ENCODE measurements at places on chromosomes 12 and 14.

- DNase-seq: no peak
Measured at GRCh38 chr12:1630827-1631591, 2.0 kb downstream of the WNT5B start.

DNA sequence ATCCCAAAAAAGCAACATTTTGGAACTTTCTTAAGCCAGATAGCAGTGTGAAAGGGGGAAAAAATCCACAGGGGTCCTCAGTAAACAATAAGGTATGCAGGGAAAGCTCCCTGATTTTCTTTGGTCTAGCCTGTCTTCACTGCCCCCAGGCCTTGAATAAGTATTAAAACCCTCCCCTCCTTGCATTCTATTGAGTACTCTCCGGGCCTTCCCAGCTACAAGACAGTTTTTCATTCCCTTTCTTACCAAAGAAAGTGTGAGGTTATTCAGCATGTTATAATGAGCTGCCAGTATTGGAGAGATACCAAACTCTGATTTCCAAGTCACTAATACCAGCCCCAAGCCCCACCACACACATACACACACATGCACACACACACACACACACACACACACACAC lies 59.8 kb upstream of the KIF21A start:
- DNase-seq: peak; percentile 8

- no peak for DNase-seq
Measured at GRCh38 chr12:66929121-66929520, 250.2 kb upstream of the GRIP1 start.

DNA sequence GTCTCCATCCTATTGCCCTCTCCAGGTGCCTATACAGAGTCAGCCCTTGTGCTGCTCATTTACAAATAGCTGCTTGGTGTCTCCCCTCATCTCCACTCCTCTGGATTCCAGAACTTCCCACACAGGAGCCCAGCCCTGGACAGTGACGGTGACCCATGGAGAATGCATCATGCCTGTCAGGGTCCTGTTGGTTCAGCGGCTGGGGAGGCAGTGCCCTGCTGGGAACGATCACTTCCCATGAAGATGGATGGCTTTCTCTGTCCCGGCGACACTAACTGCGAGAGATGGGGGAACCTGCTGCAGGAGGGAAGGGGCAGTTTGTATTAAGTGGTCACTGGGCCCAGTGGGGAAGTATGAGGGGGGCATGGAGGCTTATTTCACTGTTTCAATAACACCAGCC lies 395.0 kb upstream of the TBX3 start:
- no peak for DNase-seq

- no peak for DNase-seq
Measured at GRCh38 chr12:102513739-102514138, 33.4 kb upstream of the IGF1 start.

DNA sequence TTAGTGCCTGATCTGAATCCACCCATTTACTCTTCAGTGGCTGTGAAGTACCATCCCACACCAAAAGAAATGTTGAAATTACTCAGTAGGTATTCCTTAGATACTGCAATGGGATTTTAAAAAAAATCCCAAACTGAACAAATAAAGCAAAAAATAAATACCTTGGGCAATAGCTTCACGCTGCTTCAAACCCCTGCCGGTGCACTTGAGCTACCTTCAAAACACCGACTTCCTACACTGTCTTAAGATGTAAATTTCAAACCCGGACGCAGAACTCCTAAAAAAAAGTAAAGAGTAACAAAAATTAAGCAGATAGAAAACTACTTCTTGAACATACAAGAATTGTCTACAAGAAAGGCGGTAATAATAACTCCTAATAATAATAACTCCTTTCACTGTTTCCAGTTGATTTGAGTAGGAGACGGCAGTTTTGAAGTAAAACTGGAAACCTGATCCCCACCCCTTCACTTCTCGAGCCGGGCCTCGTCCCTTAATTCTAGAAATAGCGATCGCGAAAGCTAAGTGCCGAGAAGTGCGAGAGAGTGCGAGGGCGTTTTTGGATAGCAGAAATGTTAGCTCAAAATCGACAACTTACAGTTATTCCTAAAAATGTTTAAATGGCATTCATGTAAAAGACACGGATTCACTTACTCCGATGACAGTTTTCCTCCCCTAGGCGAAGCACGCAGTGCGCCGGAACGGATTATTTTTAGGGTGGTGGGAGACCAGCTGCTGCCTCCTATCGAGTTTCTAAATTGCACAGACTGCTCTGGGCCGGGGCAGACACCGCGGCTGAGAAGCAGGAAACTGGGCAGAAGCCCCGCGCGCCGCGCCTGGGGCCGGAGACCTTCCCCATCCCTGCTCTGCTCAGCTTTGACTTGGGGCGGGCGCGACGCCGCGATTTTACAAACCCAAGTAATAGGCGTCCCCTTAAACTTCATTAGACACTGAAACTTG lies at the start of gene ABCC9:
Gene ABCC9, minus strand, starts transcription at position 878 of the 957 bp plus-strand sequence. CDS start 4,752 bp downstream, outside the sequence.
- no peak for DNase-seq

DNA sequence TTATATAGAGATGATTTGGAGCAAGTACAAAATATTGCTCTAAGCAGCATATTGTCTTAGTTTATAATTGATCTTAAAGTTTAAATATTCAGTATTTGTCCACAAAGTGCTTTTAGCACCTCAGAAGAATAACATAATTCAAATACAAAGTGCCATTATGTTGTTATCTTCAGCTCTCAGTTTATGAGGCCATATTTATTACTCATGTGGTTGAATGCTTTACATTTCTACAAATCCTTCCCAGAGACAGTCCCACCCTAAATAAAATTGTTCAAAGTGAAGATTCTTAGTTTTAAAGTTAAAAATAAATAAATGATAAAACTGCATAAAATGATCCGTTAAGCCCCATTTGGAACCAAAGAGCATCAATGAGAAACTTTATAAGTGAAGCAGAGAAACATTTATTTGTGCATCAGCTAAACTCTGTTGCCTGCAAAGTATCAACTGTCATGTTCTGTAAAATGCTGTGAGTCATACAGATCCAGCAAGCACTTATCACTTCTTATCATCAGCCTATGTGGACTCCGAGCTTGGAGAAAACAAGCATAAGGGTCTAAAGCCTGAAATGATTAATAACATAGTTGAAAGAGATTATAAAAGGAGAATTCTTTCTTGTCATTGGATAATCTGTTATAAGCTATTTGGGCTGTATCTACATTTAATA lies 218.9 kb downstream of the ADAMTS20 start:
- peak; percentile 50 for DNase-seq

DNA sequence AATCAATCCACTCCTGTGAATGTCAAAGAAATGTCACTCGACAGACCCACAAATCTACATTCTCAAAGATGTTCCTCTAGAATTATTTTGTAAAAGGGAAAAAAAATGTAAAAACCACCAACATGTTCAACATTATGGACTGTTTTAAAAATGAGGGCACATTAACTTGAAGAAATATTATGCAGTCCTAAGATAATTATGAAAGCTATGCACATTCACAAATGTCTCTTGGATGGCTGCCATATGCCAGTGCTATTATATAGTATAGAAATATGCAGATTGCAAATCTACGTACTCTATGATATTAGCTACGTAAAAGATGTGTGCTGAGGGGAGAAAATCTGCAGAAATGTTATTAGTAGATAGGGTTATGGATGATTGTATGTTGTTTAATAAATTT lies 334.2 kb downstream of the BMP4 start:
- no peak for DNase-seq

- no peak for DNase-seq
Measured at GRCh38 chr14:54207476-54208462, 189.0 kb upstream of the CDKN3 start.

DNA sequence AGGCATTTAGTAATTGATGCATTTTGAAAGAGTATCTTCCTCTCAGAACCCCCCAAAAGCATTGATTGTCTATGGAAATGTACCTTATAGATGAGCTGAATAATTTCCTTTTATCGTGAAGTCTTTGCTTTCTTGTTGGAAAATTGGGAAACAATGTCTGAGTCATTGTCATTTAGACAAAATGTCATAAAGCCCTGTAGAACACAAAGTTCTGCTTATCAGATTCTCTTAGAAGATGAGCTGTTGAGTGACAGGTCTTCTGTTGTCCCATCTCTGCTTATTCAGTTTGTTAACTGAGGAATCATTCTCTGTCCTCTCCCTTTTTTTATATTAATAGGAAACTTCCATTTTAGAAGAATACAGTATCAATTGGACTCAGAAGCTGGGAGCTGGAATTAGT lies 22.9 kb downstream of the MAPKAPK5 start:
- no peak for DNase-seq

DNA sequence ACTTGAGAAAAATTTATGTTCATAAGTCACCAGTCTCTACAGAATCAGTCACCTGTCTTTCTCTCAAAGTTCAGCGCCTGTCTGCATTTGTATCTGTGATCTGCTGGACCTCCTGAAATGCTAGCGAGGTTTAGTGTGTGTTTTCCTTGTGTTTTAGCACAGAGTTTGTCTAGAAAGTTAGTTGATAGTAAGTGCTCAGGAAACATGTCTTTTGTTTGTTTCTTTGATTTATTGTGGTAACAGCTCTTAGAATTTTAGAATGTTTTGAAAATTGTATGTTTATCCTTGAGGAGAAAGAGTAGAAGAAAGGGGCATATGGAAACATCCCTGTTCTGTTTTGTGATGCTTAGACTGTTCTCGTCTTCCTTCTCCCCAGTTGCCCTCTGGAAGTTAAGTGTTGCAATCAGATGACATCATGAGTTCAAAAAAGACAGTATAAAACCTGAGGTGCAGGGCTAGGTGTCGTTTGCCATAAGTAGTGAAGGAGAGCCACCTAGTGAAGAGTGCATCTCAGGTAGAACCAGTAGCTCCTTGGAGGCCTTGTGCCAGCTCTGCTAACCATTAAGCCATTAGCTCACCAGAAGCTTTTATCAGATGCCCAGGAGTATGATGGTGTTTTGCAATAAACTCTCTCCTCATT lies 44.8 kb downstream of the FBXW8 start:
- no peak for DNase-seq

DNA sequence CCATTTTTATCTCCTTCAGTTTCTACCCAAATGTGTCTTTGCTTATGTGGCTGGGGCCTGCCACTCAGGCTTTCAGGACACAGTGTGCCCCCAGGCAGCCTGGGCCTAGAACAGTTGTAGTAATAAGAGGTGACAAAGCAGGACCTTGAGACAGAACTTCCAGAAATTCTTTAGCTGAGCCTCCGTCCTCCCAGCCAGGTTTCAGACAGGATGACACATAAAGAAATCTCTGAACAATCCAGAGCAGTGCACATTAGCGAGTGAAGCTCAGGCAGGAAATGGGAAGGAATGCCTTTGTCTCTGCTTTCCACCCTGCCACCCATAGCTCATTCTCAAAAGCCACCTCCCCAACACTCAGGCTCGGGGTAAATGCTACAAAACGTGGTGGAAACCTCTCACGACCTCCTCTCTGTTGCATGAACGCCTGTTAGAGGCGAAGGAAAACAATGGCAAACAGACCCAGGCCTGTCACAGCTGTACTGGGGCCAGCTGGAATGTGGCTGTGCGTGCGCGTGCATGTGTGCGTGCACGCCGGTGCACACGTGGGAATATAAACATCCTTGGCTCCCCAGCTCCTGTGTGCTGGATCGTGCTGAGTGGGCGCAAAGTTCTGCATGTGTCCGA lies 286.7 kb downstream of the ZFP36L1 start:
- no peak for DNase-seq

GRCh38 chr14:70268760-70269159 lies 80.0 kb upstream of the SLC8A3 start:
- no peak for DNase-seq

DNA sequence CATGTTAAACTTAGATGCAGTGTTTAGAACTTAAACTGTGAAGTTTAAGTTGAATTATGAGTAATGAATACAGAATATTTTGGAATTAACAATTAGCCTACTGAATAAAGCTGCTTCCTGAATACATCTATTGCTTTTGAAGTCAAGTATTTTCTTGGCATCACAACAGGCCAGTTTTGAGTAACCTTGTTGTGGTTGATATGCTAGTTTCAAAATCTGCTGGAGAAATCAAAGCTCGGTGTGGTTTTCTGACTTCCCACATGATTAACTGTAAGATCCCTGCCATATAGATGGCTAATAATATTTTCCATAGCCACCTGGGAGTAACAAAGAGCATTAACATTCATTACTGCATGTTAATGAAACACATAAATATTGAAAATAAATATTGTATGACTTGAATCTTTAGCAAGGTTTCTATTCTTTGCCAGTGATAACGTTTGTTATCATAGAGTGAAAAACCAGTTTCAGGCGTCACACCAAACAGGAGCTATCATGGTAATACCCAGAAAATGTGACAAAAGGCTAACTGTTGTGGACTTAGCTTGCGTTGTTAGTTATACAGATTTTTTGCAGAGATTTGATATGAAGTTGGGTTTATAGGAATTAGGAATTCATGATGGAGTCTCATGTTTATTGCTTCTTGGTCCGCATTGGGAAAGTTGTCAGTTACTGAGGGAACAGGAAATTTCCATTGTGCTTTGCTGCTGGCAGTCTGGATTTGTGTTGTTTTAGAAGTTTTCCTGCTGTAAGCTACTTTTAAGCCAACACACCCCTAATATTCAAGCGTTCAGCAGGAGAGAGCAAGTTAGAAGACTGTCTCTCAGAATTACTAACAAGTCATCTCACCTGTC lies 32.1 kb downstream of the PPFIBP1 start:
- DNase-seq: no peak

DNA sequence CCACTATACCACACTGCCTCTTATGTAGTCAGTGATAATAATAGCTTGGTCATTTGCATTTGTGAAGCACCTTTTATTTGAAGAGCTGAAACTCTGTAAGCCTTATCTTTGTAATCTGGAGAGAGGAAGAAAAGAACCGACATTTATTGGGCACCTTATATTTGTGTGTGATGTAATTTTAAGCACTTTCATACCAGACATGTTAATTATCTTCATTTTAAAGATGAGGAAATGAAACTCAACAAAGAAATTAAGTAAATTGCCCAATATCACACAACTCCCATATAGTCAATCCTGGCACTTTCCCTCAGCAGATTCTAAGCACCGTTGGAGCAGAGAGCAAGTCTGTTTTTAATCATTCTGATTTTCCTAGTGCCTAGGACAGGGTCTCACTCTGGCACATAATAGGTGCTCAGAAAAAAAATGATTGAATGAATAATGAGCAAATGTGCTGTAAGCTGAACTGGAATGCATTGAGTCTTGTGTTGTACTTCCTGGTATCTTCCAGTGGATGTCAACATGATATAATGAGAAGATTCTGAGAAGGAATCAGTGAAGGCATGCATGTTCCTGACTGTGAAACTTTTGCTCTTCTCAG lies 418.9 kb downstream of the ZFP36L1 start:
- no peak for DNase-seq

- DNase-seq: no peak
Measured at GRCh38 chr14:76930549-76930948, 98.0 kb downstream of the IRF2BPL start.

All from HS-27A (cell line).